ENCODE measurements at places on chromosomes 4 and X. TPM values are rescaled to one million over a fixed set of nuclear protein-coding genes. Genes with fewer than 3 reads are reported as not detected.

- DNase-seq: no peak
- no peak overlapping the region for H3K4me3 ChIP-seq
- H3K27ac ChIP-seq: no peak overlapping the region
These were observed 88.6 kb upstream of the FRMPD3 start for GRCh38 chrX:107360788-107361360.

Gene P2RY4
- total RNA-seq: 0.20 TPM

DNA sequence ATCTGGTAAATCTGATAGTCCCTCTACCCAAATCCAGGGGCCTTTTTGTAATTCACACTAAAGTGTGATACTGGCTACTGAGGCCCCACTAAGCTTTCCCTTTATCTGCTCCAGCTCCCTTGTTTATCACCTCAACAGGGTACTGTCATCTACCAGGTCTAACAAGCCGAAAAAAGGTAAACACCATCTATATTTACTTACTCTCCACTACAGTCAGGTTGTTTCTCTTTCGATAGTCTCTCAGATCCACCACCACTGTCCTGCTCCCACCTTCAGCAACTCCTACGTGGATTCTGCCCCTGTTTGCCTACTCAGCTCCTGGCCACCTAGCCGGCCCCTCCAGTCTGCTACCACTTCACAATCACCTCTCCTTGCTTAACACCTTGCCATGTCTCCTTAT, 3.3 kb downstream of the ITIH6 start:
- no peak overlapping the region for H3K27ac ChIP-seq
- H3K4me3 ChIP-seq: no peak overlapping the region
- no peaks in the 10 kb centered on the region for H3K36me3 ChIP-seq
- no peaks in the 10 kb centered on the region for H3K27me3 ChIP-seq

- no peaks in the 10 kb centered on the region for H3K27me3 ChIP-seq
- no peak overlapping the region for H3K27ac ChIP-seq
- DNase-seq: no peak
- no peak overlapping the region for H3K4me3 ChIP-seq
- no peaks in the 10 kb centered on the region for H3K36me3 ChIP-seq
- H3K4me1 ChIP-seq: no peaks in the 10 kb centered on the region
These were observed 178.6 kb upstream of the DIPK2B start for GRCh38 chrX:45379236-45379635.

Gene PAGE2
- not detected for total RNA-seq

GRCh38 chr4:2902126-2902525, 58.5 kb downstream of the ADD1 start:
- no peak overlapping the region for H3K4me3 ChIP-seq
- H3K27ac ChIP-seq: no peak overlapping the region
- no peaks in the 10 kb centered on the region for H3K4me1 ChIP-seq
- DNase-seq: no peak

- peak; percentile 66 for DNase-seq
- H3K27ac ChIP-seq: peak overlapping the region; percentile 46
- H3K36me3 ChIP-seq: no peaks in the 10 kb centered on the region
These were observed 8.1 kb downstream of the SH3BP2 start for GRCh38 chr4:2800691-2801596.

- peak; percentile 96 for DNase-seq
- H3K27me3 ChIP-seq: no peaks in the 10 kb centered on the region
- peaks cover 81% of the 10 kb centered on the region for H3K4me1 ChIP-seq
- H3K36me3 ChIP-seq: no peaks in the 10 kb centered on the region
- no peak overlapping the region for H3K4me3 ChIP-seq
These were observed 3.3 kb downstream of the SH3BP2 start for GRCh38 chr4:2795893-2796848.

Gene RAB33A
- total RNA-seq: not detected

GRCh38 chrX:16946361-16946964, at the start of gene REPS2:
Gene REPS2 (plus strand): TSS chrX:16946658. CDS start chrX:16946862, 204 bp downstream.
- peak within 1 kb of the TSS; percentile 52 for H3K27ac ChIP-seq
- DNase-seq: peak; percentile 85

Gene ART3
- 7.5 TPM for total RNA-seq
